Amniotic epithelial cell (primary cell): ENCODE measurements at places on chromosomes 2 and 18.
A peak's percentile ranks its signal among the peaks of the same experiment; 100 is the strongest.

DNA sequence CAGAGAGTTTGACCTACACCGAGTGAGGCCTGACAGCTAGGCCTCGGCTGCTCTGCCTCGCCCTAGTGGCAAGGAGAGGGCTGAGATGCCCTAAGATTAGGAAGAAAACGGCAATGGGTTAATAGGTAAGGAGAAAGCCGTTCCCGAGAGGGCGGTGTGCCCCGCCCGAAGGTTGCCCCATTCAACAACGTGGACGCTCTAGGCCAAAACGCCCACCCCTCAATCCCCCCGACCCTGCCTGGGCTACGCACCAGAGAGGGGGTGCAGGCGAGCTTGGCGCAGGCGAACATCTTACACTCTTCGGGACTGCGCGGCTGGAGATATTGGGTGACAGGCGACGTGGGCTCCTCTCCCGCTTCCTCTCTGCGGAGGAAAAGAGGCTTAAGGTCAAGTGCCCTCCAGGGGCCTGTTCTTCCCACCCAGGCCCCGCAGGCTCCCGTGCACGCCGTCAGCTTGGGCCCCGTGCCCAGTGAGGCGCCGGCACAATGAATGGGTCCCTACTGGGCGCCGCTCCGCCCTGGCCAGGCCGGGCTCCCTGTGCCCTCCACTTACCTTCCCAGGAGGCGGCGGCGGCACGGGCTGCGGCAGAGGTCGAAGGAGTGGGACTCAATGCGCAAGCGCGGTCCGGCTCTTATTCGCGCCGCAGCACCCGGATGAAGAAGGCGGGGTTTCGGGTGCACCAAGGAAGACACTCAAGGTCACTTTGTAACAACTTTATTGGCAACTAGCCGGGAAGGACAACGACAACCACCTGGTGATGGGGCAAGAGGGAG lies at the start of gene ATP5MC3:
Gene ATP5MC3 (minus strand): TSS at position 607 of the 773 bp plus-strand sequence. CDS start 317 bp downstream, at position 290.
- DNase-seq: peak; percentile 92

GRCh38 chr2:128487650-128488387 lies 169.2 kb upstream of the HS6ST1 start:
- no peak for DNase-seq

GRCh38 chr2:205706769-205707381 lies 24.6 kb downstream of the NRP2 start:
- DNase-seq: peak; percentile 96

- DNase-seq: no peak
These were observed 1115.3 kb downstream of the LRP1B start for GRCh38 chr2:141015341-141016047.

GRCh38 chr2:23673830-23674679 lies 252.9 kb downstream of the ATAD2B start:
- peak; percentile 25 for DNase-seq

DNA sequence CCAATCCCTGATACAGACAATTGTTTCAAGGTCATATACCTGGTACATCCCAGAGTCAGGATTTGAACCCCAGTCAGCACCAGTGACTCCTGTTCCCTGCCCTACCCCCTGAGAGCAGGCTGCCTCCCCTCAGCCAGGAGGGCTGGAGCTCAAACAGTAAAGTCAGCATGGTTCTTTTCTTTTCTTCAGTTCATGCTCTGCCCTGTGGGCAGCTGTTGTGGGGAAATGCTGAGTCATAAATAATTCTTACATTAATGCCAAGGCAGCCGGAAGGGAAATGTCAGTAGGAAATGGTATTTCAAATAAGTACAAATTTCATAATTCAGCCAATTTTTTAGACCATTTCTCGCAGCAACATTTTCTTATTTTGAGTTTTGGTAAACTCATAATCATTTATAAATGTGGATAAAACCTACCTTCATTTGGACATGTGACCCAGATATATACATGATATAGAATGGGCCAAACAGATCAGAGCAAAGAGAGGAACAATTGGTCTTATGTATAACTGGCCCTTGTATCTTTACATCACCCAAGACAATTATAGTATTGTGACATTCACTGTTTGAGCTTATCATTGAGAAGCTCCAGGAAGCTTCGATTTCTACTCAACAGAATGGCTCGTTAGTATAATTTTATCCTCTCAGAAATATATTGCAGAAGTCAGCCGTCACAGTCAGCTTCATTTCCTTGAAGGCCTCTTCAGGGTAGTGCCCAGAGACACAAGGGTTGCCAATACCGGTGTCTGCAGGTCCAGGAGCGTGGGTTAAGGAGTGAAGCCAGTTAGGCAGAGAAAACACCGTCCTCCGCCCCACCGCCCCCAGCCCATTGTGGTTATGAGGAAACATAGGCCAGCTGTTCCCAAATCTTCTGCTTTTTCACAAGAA lies 28.0 kb upstream of the SCYGR1 start:
- peak; percentile 90 for DNase-seq

DNA sequence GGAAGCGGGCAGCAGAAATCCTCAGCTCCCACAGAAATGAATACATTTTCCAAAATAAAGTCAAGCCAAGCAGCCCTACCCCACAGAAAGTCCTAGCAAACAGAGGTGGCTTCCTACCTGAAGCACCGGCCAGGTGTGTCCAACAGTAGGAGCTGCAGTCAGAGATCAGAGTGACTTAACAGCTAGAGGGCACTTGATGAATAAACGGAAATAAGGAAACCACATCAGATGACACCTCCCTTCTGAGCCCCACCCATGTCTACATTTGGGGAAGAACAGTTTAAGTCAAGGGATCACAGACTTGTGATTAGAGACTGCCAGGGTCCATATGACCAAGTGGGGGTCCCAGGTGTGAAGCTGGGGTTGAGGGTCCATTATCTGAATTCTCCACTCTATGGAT lies at the start of gene CXCR1:
Gene CXCR1 (minus strand): TSS at position 172 of the 400 bp plus-strand sequence. CDS start 1,751 bp downstream, outside the sequence.
- no peak for DNase-seq

GRCh38 chr2:236908439-236909192 lies 177.1 kb upstream of the COPS8 start:
- no peak for DNase-seq

DNA sequence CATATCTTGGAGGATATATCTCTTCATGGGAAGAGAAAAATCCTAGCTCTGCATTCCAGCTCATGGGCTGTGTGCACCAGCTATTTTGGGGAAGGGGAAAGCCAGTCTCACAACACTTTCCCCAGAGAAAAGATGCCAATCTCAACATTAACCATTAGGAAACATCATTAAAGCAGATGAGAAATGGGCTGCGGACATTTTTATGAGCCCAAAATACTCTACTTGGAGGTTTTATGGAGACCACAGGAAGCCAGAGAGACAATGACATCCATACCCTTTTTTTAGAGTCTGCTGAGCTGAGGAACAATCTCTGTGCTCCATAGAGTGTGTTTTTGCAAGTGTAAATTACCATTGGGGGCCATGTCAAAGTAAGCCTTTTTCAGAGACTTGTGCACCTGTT lies 213.7 kb downstream of the TRIB2 start:
- DNase-seq: no peak

DNA sequence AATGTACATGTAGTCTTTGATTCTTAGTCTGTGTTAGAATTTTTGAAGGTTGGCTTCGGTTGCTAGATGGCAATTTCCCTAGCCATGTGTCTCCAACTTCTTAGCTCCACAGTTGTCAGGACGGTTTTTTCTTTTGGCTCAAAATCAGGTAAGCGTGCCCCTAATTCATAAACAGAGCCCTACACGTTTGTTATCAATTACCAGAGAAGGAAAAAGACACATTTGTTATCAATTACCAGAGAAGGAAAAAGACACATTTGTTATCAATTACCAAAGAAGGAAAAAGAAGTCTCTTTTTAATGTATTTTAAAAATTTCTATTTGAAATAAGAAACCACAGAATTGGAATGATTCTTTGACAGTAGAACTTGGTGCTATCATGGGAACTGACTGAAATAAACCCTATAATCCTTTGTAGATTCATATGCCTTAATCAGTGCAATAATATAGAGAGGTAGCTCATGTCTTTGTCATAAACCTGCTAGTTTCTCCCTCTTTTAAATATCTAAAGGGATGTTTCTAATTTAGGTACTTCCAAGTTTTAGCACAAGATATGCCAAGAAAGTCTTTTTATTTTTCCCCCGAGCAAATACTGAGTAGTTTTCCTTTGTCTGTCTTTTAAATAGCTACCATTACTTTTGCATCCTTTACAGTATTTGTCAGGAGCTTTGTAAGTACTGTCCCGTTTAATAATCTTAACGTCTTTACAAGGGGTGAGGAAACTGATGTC lies 35.9 kb downstream of the CAMKMT start:
- no peak for DNase-seq

GRCh38 chr2:96330407-96330806 lies 5.2 kb upstream of the NCAPH start:
- peak; percentile 91 for DNase-seq

- peak; percentile 24 for DNase-seq
These were observed 30.9 kb downstream of the RALBP1 start for GRCh38 chr18:9506046-9506792.

DNA sequence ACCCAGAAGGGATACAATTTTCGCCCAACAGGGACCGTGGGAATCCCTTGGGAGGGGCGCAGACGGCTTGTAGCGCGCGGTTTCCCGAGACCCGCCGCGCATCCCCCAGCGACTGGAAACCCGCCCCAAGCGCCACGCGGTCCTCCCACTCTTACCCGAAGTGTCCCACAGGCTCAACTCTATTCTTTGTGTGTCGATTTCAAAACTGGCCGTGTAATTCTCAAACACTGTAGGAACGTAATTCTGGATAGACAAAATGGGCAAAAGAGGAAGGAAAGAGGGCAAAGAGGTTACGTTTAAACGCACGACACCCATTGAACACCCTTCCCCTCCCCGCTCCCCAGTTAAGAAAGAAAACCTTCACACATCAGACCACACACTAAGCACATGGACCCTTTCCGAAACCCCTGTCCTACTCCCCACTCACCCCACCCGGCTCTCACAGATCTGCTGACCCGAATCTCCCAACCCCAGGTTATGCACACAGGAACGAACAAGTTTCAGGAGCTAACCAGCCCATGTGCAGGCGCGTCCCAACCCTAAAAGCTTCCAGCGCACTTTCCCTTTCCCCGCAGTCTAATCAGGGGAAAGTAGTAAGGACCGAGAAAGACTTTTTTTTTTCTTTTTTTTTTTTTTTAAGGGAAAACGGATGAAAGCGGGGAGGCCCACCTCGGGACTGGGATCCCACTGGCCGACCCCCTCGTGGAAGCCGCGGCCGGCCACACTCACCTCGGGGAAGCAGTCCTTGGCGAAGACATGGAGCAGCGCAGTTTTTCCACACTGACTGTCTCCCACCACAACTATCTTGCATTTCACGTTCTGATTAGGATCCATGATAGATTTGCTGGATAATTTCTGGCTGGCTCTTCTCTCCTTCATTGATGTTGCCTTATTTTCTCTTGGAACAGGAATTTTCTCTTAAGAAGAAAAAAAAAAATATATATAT lies 655 bp downstream of the RND3 start:
- DNase-seq: peak; percentile 65

DNA sequence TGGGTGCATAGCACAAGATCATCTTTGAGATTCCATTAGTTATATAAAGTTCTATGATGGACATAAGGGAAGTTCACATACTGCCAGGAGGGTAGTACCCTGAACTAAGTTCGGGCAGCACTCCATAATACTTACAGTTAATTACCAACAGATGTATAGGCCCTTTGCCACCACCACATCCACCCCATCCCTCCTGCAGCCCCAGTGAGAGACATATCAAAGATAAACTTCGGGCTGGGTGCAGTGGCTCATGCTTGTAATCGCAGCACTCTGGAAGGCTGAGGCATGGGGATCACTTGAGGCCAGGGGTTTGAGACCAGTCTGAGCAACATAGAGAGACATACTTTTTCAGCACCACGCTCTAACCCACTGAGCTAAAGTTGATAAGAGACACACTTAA lies 46.4 kb upstream of the NPAS2 start:
- no peak for DNase-seq

GRCh38 chr2:187129306-187129705 lies 280.3 kb upstream of the ZSWIM2 start:
- no peak for DNase-seq

DNA sequence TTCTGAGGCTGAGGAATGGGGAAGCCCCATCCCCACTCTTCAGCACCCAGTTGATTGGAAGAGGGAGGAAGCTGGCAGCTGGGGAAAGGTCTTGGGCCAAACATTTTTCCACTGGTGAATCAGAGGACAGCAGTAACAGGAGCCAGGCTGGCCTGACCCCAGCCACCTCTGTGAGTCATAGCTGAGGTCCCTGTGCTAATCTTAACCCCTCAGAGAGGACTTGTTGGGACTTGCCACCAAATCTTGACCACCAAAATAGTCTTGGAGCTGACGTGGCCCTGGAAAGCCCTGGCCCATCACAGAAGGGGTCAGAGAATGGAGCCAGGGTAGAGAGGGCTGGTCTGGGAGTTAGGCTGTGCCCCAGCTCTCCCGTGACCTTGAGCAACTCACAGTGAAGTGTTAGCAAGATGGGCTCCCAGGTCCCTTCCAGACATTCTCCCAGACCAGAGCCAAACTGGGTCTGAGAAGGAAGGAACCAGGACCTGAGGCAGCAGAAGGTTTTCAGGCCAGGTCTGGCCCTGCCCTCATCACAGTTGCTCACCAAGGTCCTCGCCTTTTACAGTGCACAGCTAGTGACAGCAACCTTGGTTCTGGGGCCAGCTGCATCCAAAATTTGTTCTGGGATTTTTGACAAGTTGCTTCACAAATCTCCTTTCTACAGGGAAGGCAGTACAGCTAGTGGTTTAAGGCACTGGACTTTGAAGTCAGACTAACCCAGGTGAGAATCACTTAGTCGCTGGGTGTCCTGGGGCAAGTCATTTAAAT lies 266.6 kb downstream of the CYP26B1 start:
- DNase-seq: peak; percentile 1

- DNase-seq: no peak
These were observed 441.7 kb upstream of the SMIM21 start for GRCh38 chr18:75869162-75869561.

- DNase-seq: no peak
These were observed 191.7 kb downstream of the ANKRD36C start for GRCh38 chr2:95799892-95800291.

DNA sequence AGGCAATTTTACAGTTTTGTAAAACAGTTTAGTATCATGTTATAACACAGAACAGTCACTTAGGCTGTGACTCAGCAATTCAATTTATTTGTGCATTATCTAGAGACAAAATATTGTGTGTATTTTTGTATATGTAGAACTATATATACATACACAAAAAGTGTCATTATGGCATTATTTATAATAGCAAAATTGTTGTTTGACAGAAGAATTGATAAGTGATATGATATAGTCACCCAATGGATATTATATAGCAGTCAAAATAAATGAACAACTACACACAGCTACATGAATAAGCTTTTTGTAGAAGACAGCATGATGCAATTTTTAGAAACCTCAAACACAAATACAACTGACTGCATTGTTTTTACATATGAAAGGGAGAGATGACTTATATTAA lies 334.0 kb downstream of the TRIB2 start:
- peak; percentile 2 for DNase-seq

GRCh38 chr2:173831312-173832229 lies 133.6 kb downstream of the SP3 start:
- peak; percentile 12 for DNase-seq
